ENCODE measurements at places on chromosomes 3 and 15. TPM values are rescaled to one million over a fixed set of nuclear protein-coding genes. Genes with fewer than 3 reads are reported as not detected.

Gene HTR3E
- not detected for total RNA-seq

DNA sequence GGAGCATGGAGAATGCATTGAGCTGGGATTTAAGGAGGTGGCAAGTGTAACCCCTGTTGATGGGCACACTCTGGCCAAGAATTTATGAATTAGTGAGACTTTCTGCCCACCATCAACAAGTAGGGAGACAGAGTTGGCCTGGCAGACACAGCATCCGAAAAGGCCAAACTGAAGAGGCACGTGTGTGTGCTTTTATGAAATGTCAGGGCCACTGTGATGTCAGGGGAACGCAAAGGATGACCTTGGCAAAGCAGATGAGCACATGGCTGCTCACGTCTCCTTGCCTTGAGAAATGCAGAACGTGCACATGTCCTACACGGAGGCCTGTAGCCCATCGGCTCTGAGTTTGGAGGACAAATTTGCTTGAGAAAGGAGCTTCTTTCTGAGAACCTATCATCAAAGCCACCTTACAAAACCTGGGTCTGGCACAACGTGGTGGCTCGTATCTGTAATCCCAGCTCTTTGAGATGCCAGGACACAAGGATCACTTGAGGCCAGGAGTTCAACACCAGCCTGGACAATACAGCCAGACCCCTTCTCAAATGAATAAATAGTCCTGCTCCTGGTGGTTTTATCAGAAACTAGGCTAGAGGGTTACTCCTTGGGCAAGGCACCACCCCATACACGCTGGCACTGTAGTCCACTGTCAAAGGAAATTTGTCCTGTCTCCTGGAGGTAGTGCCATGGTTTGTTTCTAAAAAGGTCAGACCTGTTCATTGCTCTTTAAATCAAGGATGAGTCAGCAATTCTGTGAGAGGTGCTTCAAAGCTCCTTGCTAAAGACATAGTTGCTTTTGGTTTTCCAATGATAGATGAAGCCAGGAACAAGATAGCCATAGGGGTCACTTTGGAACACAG lies 941 bp upstream of the SH3BP5 start:
- no peak for DNase-seq

DNA sequence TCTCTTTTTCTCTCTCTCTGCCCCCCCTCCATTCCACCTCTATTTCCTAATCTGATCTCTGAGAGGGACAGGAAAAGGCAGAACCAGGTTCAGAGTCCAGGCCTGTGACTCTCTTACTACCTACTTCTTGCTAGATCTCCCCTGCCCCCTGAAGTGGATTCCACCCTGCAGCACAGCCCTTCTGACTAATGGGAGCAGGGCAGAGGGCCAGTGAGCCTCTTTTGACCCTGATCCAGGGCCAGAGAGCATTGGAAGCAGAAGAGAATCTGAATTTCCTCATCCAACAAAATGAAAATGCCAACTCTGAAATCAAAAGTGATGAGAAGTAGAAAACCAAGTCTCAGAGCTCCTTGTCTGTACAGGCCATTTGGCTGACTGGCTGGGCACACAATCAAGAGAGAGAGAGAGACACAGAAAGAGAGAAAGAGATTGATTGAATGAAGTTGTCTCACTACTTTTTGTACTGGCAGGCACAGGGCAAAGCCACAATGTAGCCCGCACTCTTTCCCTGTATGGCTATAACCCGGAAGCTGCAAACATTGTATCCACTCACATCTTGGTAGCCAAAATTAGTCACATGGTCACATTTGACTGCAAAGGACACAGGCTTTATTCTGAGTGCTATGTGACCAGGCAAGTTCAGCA lies 31.6 kb upstream of the GLCE start:
- DNase-seq = peak; percentile 76

DNA sequence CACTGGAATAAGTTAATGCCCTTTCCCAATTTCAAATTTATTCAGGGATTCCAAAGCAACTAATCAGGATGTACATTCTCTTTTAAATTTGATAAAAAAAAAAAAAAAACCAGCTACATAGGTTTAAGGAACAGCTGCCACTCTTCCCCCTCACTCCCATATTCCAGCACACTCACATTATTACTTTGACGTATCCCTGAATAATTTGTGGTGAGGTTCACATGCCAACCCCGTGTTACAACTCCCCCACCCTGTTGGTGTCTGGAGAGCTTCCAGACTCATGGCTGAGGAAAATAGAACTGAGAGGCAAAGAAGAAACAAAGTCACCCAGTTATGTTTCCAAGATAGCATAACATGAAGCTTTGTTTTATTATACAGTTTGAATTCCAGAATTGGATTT lies 300.5 kb upstream of the MME start:
- DNase-seq = no peak

GRCh38 chr3:177641206-177641605 lies 443.9 kb upstream of the TBL1XR1 start:
- DNase-seq = no peak

All from left lobe of liver (tissue), 2 donors.